Stimulated activated CD4-positive, alpha-beta T cell treated with anti-CD3 and anti-CD28 coated beads, Interleukin-1b, Interleukin-23, amount 100 ng/mL, for 1 hour (primary cell): ENCODE measurements at places on chromosomes 12 and 14.

DNA sequence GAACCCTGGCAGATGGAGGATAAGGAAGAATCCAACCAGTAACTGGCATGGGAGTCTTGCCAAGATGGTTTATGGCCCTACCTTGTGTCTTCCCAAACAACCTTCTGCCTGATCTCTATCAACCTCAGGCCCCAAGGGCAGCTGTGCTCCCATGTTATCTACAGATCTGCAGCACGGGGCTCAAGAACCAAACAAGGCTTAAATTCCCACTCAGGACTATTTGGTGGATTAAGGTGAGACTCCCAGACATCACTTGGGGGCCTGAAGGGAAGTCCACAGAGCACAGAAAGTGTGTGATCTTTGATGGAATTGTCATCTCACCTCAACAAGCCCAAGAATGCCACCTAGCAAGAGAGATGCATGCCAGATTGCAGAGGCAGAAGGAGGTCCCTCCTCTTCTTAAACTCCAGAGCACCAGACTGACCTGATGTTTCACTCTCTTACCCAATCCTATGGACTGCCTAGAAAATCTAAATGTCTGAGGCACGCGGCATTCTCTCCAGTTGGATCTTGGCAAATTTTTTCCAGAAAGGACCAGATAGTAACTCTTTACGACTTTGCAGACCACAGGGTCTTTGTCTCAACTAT lies 759.5 kb upstream of the TBX3 start:
- DNase-seq, result no peak

- DNase-seq, result no peak
These were observed 1.5 kb downstream of the PRKCH start for GRCh38 chr14:61322799-61323290.

DNA sequence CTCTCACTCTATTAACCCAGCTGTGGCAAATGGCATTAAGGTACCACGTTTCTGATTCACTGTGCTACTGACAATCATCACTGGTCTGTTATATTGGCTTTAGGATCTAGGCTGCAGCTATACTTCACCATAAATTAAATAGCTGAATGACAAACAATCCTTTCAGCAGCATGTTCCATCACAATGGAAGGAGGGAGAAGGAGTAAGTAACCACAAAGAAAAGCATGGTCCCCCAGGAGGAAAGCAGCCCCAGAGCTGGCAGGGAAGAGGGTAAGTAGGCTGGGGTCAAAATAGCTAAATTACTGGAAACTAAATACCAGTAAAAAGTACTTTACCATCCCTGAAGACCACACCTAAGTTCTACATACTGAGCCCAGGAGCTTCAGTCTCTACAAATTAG lies 2.8 kb downstream of the ARMH4 start:
- DNase-seq, result no peak

GRCh38 chr14:63418020-63418419 lies 99.3 kb upstream of the GPHB5 start:
- no peak for DNase-seq

GRCh38 chr12:131621701-131622421 lies 89.0 kb upstream of the SFSWAP start:
- no peak for DNase-seq

DNA sequence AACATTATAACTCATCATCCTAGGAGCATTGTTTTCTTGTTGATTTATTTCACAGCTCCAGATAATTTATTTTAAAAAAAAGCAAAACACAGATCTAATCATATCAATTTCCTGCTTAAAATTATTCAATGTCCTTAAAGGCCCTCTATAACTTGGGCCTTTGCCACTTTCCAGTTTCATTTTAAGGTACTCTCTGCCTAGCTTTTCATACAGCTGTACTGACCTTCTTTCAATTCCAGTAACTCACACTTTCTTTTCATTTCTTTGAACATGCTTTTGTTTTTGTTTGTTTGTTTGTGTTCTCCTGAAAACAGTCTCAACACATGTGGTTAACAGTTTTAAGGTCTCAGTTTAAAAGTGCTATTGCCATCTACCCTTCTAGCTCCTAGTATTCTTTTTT lies 281.9 kb downstream of the ACSS3 start:
- no peak for DNase-seq

DNA sequence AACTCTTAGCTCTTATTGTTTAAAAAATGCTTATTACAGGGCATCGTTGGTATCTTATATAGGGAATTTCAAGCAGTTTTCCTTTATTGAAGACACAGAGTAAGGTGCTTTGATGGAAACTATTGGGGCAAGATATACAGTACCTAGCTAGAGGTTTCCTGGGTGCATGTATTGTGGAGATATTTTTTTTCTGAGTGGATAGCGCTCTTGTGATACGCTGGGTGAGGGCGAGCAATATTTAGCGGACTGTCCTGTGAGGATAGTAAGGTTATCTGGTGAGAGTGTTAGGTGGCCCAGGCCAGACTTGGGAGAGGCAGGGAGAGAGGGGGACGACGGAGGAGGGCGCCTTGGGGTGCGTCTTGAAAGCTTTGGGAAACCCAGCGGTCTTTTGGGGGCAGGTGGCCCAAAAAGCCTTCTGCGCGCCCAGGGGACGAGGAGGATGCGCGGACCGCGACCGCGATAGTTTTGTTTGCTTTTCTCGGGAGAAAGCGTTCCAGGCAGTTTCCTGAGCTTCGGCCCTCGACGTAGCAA lies 596 bp upstream of the BICD1 start:
- no peak for DNase-seq

- no peak for DNase-seq
These were observed 158.4 kb upstream of the HIF1A start for GRCh38 chr14:61536661-61537562.

DNA sequence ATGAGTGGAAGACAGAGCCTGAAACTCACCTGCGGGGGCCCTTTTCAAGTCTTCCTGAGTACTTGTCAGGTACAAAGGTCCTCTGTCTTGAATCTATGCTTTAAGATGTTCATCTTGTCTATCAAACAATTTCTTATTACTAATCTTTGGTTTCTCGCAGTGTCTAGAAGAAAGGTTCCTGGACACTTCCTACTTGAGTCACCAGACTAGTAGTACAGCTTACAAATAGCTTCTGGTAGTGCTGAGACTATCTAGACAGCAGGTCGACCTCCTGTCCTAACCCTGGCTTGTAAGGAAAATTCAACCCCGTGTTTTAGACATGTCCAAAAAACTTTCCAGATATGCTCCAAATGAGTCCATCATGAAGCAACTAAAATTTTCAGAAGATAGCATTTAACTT lies 11.2 kb upstream of the ARID2 start:
- DNase-seq, result no peak

DNA sequence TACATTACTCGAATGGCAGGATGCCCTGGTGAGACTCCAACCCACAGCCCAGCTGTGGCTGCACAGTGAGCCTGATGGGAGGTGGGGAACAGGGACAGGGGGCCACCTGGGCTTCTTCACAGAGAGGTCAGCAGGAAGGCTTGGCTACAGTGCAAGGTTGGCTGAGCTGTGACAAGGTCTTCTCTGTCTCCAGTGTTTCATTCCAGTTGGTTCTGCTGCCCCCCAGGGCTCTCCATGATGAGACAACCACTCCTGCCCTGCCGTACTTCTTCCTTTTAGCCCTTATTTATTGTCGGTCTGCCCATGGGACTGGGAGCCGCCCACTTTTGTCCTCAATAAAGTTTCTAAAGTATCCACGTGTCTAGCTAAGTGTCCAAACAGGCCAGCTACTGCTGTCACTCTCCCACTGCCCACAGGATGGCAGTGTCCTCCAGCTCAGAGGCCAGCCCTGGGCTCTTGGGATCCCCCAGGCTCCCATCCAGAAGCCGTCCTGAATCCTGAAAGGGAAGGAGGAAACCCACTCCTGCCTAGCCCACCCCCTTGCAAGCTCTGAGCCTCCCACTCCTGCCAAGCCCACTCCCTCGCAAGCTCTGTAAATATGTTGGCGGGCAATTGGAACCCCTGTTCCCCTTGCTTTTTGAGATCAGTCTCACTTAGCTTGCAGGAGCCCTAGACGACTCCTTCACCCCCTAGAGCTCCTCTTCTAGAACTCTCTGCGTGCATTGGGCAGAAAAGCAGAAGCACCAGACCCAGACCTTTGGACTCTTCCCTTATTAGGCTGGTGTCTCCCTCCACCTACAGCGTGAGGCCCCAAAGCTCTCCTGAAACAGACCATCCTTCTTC lies 5.4 kb downstream of the C1QL4 start:
- DNase-seq, result no peak

GRCh38 chr14:22623047-22623446 lies 21.1 kb downstream of the OR6J1 start:
- DNase-seq, result no peak

DNA sequence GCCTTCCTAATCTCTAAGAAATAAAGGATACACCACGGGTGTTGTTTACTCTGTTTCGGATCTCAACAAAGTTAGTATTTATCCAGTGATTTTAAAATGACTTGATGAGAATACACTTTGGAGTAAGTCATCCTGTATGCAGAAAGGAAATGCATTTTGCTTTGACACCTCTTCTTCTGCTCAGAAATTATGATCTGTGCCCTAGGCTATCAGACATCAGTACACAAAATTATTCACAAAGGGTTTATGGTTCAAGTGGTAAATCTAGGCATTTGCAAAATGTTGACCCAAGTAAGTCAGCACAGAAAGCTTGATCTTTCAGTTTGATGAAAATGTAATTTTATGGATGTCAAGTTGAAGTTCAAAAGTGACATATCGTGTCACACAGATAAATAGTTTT lies 248.5 kb downstream of the ATP23 start:
- DNase-seq, result no peak

- DNase-seq, result no peak
These were observed 3.0 kb upstream of the FOXN3 start for GRCh38 chr14:89419973-89420482.

- DNase-seq, result no peak
These were observed 30.2 kb downstream of the KIF26A start for GRCh38 chr14:104168603-104169002.

DNA sequence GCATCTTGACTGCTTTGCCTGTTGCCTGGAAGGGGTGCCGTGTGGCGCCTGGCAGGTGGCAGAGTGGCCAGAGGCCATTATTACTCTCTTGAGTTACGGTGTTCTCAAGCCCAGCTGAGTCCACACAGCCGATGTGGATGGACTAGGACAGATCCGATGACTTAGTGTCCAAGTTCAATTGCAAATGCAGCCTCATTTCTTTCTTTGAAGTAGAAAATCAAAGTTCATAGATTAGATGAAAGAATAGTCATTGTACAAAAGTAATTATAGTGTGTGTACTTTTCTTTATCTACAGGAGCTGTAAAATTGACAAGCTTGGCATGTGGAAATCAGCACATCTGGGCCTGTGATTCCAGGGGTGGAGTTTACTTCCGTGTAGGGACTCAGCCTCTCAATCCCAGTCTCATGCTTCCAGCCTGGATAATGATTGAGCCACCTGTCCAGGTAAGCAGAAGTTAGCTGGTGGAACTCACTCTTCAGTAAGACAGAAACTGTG lies 44.7 kb downstream of the ANKRD9 start:
- no peak for DNase-seq

DNA sequence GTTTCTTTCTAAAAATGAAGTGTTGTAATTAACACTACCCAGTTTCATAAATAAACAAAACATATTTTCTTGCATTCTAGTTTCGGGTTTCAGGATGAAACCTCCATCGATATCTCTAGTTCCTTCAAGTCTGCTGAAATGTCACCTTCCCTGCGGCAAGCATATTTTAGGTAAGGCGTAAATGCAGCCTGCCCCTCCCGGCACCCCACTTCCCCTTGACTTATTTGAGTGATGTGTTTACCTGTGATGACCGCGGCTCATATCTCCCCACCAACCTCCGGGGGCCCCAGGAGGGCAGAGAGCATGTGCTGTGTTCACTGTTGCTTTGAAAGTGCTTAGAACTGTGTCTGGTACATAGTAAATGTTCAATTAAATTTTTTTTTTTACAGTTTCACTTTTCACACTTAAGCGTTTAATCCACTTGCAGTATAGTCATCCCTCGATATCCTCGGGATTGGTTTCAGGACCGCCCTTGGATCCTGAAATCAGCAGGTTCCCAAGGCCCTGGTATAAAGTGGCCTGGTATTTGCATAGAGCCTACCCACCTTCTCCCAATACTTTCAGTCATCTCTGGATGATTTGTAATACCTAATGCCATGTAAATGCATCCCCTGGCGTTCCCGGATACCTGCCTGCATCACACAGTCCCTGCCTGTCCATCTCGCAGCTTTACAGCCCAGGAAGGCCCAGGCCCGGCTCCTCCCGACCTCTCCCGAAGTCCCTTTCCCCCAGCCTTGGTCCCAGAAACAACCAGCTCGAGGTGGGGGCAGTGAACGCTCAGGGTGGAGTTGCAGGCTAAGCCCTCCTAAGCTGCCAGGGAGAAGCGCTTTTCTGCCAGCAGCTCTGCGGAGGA lies 40.2 kb upstream of the FBRSL1 start:
- no peak for DNase-seq

- no peak for DNase-seq
These were observed 556 bp downstream of the GPRC5A start for GRCh38 chr12:12891881-12892355.

DNA sequence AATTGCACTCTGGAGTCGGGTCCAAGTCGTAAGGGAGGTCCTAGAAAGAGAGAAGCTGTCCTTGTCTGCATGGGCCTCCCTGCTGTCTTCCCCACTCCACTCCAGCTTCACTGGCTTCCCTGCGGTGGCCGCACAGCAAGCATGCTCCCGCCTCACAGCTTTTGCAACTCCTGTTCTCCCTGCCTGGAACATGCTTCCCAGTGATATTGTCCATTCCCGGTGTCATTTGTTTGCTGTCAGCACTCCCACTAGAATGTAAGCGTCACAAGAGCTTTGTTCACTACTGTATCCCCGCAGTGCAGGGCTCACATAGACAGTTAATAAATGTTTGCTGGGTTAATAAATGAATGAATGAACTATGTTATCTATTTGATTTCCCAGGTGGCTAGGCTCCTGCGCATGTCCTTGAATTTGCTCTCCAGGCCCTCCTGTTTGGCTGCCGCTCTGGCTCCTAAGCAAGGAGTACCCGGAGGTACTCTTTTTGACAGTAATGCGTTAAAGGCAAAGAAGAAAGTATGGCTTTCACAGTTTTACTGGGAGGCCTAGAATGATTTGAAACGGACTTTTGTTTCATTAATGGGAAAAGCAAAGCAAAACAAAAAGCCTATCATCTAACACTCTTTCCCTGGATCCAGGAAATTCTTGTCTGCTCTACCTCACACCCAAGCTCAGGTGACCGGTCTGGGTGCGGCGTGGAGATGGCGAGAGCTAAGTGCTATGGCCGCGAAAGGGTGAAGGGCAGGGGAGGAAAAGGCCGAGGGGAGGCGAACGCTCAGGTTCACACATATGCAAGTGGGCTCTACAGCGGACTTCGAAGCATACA lies 6.2 kb upstream of the SLC7A7 start:
- no peak for DNase-seq

- DNase-seq, result no peak
These were observed 1.2 kb downstream of the TESC start for GRCh38 chr12:117098024-117098360.

GRCh38 chr12:105342464-105342863 lies 12.0 kb downstream of the C12orf75 start:
- DNase-seq, result no peak

DNA sequence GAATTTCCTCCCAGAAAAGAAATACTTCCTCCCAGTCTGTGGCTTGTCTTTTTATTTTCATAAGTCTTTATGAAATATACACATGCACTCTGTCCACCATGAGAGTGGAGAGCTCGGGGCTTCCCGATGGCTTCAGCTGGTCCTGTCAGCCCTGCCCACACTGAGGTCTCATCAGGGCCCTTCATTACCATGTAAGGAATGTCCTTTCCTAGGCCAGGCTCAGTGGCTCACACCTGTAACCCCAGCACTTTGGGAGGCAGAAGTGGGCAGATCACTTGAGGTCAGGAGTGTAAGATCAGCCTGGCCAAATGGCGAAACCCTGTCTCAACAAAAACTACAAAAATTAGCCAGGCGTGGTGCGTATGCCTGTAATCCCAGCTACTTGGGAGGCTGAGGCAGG lies 77.0 kb downstream of the CPSF2 start:
- DNase-seq, result no peak

GRCh38 chr12:9243999-9244649 lies 35.9 kb upstream of the PZP start:
- no peak for DNase-seq
